ENCODE measurements at places on chromosomes 3 and 15.

- no peak for DNase-seq
- H3K4me3 ChIP-seq = no peak overlapping the region
- H3K36me3 ChIP-seq = no peaks in the 10 kb centered on the region
- no peak overlapping the region for H3K27ac ChIP-seq
Observed at GRCh38 chr3:151383956-151384355, 597 bp downstream of the P2RY12 start.

GRCh38 chr3:177447938-177448337 is 250.7 kb upstream of the TBL1XR1 start:
- H3K27ac ChIP-seq = peak overlapping the region; percentile 12
- H3K36me3 ChIP-seq = no peaks in the 10 kb centered on the region
- H3K4me3 ChIP-seq = no peak overlapping the region
- peaks cover 16% of the 10 kb centered on the region for H3K4me1 ChIP-seq
- DNase-seq = no peak
- no peaks in the 10 kb centered on the region for H3K27me3 ChIP-seq

DNA sequence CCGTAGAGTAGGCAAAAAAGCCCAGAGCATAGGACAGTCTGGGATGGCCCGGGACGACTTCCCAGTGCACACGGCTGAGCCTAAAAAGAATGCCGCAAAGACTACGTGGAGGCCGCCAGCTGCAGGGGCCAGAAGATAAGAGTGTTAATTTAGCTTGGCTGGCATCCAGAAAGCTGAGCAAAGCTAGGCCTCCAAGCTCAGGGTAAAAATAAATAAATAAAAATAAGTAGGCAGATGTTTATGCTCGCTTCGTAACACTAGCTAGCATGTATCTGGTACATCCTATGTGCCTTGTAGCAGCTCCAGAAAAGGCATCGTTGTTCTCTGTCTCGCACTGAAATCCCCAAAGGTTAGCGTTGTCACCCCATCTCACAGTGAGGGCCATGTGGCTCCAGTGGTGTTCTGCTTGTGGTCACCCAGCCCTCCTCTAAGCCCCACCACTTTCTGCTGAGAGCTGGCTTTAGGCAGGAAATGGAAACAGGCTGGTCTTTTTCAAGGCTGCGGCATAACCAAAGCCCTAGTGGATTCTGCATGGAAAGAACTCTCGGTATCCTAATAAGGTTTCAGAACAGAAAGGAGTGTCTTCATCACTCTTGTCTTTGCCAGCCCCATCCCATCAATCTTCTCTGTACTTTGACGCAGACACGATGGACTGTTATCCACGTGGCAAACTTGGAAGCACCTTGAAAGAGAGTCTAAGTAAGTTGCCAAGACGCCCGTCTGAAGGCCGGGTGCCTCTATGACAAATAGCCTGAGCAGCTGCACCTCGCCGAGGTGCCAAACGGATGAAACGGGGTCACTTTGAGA is 58.1 kb upstream of the MEF2A start:
- no peak overlapping the region for H3K27ac ChIP-seq
- no peak overlapping the region for H3K4me3 ChIP-seq
- H3K27me3 ChIP-seq = no peaks in the 10 kb centered on the region
- peaks cover 83% of the 10 kb centered on the region for H3K4me1 ChIP-seq

- H3K27me3 ChIP-seq = no peaks in the 10 kb centered on the region
- H3K4me1 ChIP-seq = no peaks in the 10 kb centered on the region
- no peak overlapping the region for H3K27ac ChIP-seq
- no peak overlapping the region for H3K4me3 ChIP-seq
- peaks cover 3% of the 10 kb centered on the region for H3K36me3 ChIP-seq
Observed at GRCh38 chr3:19907523-19907922, 26.5 kb downstream of the EFHB start.

DNA sequence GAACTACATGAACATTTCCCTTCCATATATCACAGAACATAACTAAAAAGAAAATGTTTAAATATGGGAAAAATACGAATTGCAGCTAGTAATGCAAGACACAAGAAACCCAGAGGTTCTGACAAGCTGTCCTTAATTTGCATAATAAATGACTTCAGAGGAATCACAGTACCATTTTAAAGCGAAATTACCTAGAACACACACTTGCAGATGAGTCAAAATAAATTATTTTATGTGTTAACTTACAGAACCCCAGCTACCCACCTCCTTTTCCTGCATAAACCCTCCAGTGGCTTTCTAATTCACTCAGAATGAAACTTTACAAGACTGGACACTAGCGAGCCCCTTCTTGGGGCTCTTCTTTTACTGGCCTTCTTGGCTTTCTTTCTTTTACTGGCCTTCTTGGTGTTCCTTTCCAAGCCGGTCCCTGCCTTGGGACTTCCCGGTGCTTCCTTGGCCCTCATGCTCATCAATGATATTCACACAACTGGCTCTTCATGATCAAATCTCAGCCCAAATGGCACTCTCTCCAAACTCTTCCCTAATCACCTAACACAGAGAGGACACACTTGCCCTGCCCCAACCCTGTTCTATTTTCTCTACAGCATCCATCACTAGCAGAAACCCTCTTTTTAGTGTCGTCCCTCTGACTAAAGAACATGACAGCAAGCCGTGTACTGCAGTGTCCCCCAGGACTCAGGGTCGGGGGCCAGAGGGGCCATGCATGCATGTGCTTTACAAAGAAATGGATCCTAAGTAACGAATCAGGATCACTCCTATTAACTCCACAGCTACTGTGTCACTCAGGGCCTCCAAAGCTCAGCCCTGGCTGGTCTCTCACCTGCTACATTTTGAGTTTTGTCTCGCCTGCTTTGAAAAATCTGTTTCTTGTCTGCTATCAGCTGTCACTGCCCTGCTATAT is 4.8 kb downstream of the CHSY1 start:
- H3K27me3 ChIP-seq = no peaks in the 10 kb centered on the region
- peaks cover 56% of the 10 kb centered on the region for H3K36me3 ChIP-seq
- peak overlapping the region; percentile 88 for H3K4me3 ChIP-seq
- no peak for DNase-seq
- H3K4me1 ChIP-seq = peaks cover 82% of the 10 kb centered on the region

DNA sequence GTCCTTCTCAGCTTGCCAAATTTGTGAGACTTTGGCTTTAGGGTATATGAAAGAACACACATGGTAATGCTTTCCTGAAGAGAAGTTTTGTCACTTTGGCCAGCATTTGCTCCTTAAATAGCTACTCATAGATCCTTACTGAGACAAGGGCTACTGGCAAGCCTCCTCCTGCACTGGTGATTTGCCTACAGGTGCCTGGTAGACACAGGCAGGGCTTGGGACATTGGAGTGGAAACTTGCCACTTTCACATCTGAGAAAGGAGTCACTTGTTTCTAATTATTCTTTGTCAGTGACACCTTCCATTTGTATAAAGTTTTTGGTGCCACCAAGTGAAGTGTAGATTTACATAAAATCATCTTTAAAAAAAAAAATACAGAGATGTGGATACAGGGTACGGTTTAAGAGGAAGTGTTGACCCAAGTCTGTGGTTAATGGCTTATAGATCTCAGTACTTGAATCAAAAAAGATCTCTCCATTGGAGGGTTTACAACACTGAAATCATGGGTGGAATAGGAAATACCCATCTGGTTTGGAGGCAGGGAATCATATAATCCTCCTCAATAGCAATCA is 132.8 kb upstream of the GADL1 start:
- H3K27me3 ChIP-seq = no peaks in the 10 kb centered on the region
- H3K36me3 ChIP-seq = no peaks in the 10 kb centered on the region
- H3K27ac ChIP-seq = no peak overlapping the region
- H3K4me3 ChIP-seq = no peak overlapping the region
- no peaks in the 10 kb centered on the region for H3K4me1 ChIP-seq

- H3K4me1 ChIP-seq = peaks cover 48% of the 10 kb centered on the region
- H3K27ac ChIP-seq = no peak overlapping the region
- no peaks in the 10 kb centered on the region for H3K27me3 ChIP-seq
- no peak for DNase-seq
- no peak overlapping the region for H3K4me3 ChIP-seq
- H3K36me3 ChIP-seq = peaks cover 5% of the 10 kb centered on the region
Observed at GRCh38 chr15:76863123-76863522, 42.0 kb downstream of the SCAPER start.

- peaks cover 9% of the 10 kb centered on the region for H3K4me1 ChIP-seq
- no peaks in the 10 kb centered on the region for H3K36me3 ChIP-seq
- DNase-seq = no peak
- no peak overlapping the region for H3K4me3 ChIP-seq
- H3K27ac ChIP-seq = no peak overlapping the region
Observed at GRCh38 chr3:170344971-170345370, 12.5 kb upstream of the SKIL start.

- H3K4me3 ChIP-seq = no peak overlapping the region
- DNase-seq = no peak
Observed at GRCh38 chr3:107644631-107645030, 121.9 kb downstream of the BBX start.

Data from activated naive CD8-positive, alpha-beta T cell treated with anti-CD3 and anti-CD28 coated beads, Interleukin-2, amount 50 U/mL, for 24 hours (primary cell).